Activated CD4-positive, alpha-beta T cell treated with anti-CD3 and anti-CD28 coated beads, Interleukin-2, amount 50 U/mL, for 24 hours (primary cell): ENCODE measurements at places on chromosomes 3 and 15.

- no peak for DNase-seq
These were observed 3.9 kb downstream of the CAMK1 start for GRCh38 chr3:9765865-9766264.

DNA sequence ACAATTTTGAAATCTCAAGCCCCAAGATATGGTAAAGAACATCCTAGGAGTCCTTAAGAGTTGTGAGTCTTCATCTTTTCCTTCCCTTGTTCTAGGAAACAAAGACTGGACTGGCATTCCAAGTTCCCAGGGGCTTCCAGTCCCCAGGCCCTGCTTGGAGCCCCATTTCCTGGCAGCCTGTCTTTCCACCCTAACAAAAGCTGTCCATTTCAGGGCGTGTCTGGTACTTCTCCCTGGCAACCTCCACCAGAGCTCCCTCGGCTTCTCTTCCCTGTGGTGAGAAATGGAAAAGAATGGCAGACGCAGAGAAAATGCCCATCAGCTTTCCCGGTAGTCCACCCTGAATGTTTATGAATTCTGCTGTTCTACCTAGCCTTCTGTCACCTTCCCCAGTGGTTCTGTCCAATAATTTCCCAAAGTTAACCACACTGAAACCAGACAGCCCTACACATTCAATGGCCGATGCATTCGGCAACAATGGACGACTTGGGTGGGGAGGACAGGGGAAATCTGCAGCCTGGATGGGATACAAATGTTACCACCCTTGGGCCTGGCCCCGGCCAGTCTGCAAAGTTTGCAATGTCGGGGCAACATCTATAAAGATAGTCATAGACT lies 6.8 kb downstream of the RAB6B start:
- DNase-seq, result no peak

DNA sequence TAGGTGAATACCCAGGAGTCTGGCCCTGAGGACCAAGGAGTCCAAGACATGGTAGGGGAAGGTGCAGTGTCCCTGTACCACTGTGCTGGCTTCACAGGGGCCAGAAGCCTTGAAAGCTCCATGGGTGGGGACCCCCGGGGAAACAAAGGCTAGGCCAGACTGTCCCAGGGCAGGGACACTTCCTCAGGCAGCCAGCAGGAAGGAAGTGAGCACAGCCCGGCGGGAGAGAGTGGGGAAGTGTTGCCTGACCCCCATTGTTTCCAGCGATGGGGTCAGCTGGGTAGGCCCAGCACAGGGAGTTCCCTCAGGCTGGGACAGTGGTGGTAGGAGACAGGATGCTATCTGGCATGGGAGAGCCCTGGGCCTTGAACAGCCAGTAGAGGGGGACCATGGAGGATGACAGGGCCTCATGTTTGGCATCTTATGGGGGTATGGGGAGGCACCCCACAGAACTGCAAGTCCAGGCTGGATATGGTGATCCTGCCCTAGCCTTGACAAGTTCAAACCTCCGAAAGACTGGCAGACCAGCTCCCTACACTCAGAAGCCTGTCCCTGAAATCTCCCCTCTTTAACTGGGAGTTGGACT lies 1.2 kb upstream of the HYAL2 start:
- DNase-seq, result no peak

DNA sequence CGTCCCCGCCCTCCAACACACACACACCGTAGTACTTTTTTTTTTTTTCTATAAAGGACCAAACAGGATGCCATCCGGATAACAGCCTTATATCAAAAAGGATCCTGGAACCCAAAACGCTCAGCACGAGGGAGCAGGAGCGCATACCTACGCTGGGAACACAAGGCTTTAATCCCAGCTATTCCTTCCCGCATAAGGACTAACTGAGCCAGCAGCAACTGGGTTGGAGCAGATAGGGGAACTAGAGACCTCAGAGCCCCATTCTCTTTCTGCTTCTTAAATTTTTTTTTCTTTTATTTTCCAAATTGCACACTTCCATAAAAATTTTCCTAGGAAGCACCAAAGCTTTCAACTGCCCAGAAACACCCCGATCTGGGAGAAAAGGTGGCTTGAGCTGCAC lies 1.3 kb downstream of the TRANK1 start:
- no peak for DNase-seq

GRCh38 chr3:196332168-196332567 lies 6.0 kb downstream of the TM4SF19 start:
- DNase-seq, result no peak

DNA sequence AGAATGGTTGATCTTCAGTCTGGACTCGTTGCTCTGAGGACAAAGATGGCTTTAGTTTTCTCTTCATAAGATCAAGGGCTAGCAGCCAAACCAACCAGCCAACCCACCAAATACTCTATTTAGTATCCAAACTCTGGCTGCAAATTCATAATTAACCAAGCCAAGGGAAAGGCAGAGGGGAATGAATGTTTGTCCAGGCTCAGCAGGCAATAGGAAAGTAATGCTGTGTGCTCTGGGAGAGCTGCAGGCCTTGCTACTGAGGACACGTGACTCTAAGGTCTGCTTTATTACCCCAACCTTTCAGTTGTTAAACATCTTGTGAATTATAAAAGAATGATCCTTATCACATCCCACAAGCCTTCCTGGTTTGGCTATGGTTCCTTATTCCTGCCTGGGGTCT lies 52.3 kb upstream of the GALNT15 start:
- no peak for DNase-seq

DNA sequence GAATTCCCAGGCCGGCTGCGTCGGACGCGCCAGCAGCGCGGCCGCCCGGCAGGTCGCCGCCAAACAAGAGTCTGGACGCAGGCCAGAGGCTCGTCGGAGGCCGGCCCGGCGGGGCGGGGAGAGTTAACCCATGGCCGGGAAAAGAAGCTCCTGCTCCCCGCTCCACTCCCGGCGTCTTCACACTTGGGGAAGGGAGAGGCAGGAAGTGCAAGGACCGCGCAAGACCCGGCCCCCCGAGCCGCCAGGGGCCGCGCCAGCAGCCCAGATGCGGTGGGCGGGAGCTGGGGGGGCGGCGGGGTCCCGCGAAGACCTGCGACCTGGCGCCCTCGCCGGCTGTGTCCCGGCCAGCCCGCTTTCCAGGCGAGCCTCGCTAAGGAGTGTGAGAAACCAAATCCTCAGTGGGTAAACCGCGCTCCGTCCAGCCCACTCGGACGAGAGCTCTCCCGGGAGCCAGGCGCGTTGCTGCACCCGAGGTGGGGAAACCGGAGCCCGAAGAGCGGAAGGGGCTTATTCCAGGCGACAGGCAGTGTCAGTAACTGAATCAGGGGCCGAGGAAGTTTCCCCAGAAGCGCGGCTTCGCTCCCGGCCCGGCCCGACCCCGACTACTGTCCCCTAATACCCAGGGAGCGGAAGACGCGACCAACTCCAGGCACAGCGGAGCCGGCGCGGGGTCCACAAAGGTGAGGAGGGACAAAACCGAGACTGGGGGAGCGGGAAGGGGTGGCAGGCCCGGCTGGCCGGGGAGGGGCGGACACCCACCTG lies 721 bp downstream of the ADAMTS7 start:
- no peak for DNase-seq

DNA sequence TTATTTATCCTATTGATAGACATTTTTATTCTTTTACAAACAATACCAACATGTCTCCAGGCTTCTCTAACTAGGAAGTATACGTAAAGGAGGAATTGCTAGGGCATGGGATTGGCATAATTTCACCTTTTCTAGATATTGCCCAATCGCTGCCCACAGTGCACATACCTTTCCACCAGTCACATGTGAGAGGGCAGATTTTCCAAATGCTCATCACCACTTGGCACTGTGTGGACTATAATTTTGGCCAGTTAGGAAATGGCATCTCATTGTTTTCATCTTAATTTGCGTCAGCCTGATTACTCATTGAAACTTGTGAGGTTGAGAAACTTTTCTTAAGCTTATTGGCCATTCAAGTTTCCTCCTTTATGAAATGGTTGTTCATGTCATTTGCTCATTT lies 57.4 kb upstream of the POLR2M start:
- DNase-seq, result no peak

- no peak for DNase-seq
These were observed 304.0 kb upstream of the TLE3 start for GRCh38 chr15:70401709-70402108.

DNA sequence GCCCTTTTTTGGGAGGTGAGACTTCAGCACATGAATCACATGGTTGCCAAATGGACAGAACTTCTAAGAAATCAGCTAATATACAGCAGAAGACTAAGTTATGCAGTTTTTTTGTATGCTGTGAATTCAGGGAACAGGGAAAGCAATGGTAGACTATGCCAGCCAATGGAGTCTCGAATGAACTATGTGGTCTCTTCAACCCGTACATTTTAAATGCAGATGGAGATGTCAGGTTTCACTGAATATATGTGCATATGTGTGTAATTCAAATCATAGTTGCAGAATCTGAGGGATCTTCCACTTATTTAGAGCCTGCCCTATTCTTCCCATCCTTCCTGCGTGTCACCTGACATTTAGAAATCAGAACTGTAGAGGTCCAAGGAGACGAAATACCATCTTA lies 187.9 kb downstream of the SLCO3A1 start:
- DNase-seq, result no peak

DNA sequence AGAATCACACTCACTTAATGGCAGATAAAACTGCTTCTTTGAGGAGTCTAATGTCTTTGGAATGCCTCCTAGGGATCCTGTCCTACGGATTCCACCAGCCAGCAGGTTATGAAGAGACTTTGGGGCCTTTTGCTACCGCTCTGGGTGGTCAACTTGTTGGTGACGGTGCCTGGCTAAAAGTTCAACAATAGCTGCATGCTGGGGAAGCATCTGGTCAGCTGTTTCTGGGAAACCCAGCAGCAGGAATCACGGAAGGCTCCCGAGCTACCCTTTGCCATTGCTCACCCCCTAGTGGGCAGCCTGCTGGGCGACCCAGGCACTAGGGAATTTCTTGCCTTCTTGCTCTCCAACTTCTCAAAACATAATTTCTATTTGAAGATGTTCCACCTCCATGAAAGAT lies 263.3 kb downstream of the NEK10 start:
- DNase-seq, result no peak

- DNase-seq, result no peak
These were observed at the start of gene ATP2B2 for GRCh38 chr3:10505050-10505790. ATP2B2 (minus strand) TSS chr3:10505586; CDS start chr3:10449543, 56,043 bp downstream.

DNA sequence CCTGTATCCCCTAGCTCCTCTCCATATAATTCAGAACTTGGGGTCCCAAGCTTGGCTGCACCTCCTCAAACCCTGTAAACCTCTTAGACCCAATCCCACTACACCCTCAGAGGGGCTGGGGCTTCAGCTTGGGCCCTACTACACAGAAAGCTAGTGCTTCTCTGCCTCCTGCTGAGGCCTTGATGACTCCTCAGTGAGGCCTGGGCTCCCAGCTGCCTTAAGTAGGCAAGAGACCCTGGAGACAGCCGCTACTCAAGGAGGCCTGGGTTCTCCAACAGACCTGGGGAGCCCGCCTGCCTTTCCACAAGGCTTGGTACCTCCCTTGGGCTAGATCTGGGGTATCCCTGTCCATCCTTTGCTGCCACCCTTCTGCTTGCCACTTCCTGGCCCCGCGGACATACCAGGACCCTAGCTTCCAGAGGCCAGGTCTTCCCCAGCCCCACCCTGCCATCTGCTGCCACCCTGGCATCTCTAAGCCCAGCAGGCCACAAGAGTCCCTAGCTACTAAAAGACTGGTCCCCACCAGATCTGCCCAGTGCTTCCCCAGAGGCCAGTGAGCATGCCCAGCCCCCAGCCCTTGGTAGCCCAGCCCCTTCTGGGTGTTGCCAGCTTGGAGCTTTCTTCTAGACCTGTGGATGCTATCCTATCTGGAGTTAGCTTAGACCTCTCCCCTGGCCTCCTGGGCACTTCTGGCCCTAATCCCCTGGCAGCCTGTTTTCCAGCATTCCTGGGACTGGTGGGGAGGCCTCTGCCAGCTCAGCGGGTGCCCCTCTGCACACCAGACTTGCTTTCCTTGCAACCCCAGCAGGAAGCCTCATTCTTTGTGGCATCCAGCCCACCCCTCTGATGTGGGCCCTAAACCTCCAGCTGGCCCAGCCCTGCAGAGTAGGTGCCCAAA lies 13.7 kb downstream of the C15orf39 start:
- no peak for DNase-seq

DNA sequence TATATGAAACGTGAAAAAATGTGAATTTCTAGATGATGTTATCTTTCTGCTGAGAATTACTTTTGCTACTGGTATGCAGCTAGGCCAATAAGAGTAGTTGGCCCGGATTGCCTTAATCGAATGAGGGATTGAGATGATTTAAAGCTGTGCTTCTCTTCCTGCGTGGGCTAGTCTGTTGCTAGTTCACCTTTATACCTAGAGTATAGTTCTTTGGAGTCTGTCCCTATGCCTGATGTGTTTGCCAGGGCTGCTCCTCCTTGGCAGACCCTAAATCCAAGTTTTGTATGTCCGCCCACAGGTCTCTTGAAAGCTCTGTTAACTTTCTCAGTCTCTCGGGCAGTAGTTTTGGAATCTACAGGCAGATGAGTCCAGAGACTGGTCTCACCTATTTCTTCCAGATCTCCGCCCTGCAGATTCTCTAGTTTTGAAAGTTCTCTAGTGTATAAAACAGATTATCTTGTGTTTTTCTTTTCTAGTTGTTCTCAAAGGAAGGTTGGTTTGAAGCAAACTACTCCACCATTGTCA lies 64.9 kb downstream of the MEF2A start:
- DNase-seq, result no peak

GRCh38 chr15:96324940-96325540 lies 5.5 kb upstream of the NR2F2 start:
- no peak for DNase-seq

DNA sequence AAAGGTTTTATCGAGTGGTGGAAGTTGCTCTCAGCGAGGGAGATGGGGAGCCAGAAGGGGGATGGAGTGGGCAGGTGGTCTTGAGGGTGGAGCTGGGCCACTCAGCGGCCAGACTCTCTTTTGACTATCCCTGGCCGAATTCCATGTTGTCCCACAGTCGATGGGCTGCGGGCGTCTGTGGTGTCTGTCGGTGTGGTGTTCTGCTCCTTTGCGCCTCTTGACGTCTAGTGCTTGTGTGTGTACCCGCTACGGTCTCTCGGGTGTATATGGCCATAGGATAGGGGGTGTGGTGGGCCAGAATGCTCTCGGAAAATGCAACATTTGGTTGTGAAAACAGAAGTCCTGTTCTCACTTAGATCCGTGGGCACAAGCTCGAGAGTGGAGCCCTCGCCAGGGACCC lies 297.0 kb downstream of the CGGBP1 start:
- no peak for DNase-seq
